NCI-H187 treated with DMSO at 0.1 percent for 48 hours (cell line): ENCODE measurements at places on chromosomes 5 and 9.

- no peak for DNase-seq
Observed at GRCh38 chr9:130288393-130288792, 22.8 kb downstream of the HMCN2 start.

DNA sequence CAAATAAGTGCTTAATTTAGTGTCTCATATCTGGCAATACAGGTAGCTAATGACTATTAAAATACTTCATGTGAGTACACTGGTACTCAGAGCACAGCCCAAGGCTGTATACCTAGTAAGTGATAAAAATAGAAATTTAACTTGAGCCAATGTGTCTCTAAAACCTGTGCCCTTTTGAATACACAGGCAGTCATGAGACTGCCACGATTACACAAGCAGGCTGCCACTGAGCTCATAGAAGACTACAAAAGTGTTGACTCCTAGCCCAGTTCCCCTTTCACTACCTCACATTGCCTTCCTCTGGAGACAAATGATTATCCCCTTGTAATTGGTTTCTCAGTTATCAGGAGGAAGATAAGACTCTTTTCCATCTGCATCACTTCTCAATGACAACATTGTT lies 66.3 kb upstream of the PAPPA start:
- no peak for DNase-seq

DNA sequence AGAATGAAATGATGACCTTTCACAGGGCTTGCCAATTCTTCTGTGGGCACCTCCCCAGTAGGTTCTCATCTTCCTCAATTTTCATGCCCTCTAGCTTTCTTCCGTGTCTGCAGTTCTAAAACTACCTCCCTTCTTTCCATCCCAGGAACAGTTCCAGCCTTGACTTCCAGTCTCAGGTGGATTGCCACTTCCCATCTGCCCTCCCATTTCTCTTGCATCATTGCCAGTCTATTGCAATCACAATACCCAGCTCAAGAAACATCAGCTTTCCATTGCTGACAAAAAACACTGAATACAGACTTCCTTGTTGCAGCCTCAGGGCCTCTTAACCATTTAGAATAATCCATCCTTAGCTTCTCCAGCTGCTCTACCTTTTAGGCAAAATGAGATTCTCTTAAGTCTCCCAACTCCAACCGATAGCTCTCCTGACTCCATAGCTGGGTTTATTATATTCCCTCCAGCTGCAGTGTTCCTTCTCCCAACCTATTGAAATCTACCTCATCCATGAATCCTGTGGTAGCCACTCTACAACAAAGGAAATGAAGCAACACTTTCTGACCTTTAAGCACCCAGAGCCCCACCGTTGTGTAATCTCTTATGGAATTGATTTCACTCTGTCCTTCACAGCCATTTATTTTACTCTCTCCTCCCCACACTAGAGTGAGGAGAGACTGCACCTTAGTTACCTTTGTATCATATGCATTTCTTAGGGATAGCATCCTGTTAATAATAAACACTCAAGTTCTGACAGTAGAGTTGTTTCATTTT lies 75.6 kb upstream of the PCA3 start:
- peak; percentile 80 for DNase-seq

DNA sequence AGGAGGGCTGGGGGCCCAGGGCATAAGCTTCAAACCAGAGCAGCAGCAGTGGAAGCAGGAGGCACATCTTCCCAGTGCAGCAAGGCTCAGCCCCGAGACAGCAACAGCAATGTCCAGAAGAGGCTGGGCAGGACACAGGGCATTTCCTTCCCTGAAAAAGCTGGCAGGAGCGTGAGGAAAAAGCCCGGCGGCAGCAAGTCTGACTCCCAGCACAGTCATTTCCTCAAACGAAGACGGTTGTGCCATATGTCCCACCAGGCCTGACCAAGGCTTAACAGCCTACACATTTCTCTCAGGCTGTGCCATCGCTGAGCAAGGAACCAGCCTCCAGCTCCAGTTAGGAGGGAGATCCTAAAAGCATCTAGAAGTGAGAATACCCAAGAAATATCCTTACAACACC lies 74.5 kb downstream of the APTX start:
- DNase-seq: no peak

DNA sequence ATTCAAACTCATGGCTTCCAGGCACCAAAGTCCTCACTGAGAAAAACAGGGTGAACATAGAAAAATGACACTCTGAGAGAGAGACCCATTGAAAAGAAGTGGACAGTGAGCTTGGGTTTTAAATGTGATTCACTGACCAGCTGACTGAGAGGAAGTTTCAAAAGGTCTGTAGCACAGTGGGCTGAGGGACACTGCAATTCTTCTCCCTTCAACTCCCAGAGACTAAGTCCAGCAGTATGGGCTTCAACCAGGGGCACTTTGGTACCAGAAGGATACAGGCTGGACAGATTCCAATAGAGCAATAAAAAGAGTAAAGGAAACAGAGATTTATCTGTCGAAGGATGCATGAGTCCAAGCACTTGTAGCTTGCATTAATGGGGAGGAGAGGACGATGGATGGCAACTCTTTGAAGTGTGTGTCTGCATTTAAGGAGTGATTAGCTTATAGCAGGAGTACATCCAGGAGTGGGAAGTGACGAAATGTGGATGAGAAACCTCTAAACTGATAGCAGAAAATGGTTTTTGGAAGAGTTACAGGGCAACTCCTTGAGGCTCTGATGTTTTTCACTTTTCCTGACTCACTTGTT lies 117.0 kb upstream of the ANKRD55 start:
- DNase-seq: no peak

GRCh38 chr5:148623741-148624140 lies 30.6 kb downstream of the HTR4 start:
- no peak for DNase-seq
